H1 (cell line): ENCODE measurements at places on chromosomes 3 and 15. TPM values are rescaled to one million over a fixed set of nuclear protein-coding genes. Genes with fewer than 3 reads are reported as not detected.

EPHB3 gene
- total RNA-seq, result 0.80 and 0.91 TPM in 2 replicates

C2CD4A gene
- total RNA-seq, result not detected in 2 replicates

PP2D1 gene
- not detected in 2 replicates for total RNA-seq

IL17RB gene
- 6.9 and 7.0 TPM in 2 replicates for total RNA-seq

ADPGK gene
- total RNA-seq, result 35.7 and 38.2 TPM in 2 replicates

STOML1 gene
- total RNA-seq, result 2.6 and 3.8 TPM in 2 replicates

CHAC1 gene
- 28.7 and 34.3 TPM in 2 replicates for total RNA-seq

DNA sequence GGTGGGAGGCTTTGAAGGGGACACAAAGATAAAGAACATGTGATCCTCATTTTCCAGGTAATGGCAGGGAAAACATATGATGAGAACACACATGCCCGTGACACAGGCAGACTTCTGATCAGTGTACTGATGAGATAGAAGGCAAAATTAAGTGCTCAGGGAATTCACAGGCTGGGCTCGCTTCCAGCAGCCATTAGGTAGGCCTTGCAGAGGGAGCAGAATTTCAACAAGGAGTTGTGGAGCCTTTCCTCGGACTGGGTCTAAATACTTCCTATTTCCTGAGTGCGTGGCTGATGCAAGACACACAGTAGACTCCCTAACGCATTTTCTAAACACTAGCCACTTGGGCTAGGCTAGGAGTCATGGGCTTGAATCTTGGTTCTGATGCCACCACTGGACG is 74.0 kb upstream of the ETV5 start:
- no peaks in the 10 kb centered on the region for H3K4me1 ChIP-seq
- no peak for DNase-seq
- no peak overlapping the region for H3K4me3 ChIP-seq
- no peaks in the 10 kb centered on the region for H3K27me3 ChIP-seq

DNA sequence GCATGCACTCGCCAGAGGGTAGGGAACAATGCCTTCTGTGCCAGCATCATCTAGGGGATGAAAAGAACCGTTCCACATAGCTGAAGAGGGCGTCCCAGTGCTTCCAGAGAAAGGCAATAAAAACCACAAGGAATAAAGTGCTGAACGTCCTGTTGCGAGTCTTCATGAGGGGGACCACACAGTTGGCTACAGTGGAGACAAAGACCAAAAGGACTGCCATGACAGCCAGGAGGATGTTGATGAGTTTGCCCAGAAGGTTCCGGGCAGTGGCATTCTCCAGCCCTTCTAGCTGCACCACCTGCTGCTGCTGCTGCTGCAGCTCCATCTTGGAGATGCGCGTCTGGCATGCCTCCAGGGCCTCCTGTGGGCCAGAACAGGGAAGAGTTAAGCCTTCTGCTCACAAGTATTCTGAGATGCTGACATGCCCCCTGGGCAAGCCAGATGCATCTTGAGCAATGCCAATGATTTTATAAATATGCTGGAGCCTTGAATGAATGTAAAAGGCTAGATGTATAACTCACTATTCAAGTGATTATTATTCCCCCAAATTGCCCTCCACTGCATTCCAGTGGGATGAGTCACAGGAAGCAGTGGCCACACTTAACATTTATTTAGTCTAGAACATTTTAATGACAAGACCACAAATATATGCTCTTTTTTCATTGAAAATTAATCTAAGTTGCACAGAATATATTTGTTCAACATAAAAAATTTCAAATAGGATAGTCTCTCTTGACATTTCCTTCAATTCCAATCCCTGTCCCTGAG is 45.1 kb upstream of the PLXND1 start:
- no peaks in the 10 kb centered on the region for H3K36me3 ChIP-seq
- H3K4me1 ChIP-seq, result peaks cover 4% of the 10 kb centered on the region; the same call in 1 of the 2 replicates
- DNase-seq, result no peak
- no peak overlapping the region for H3K4me3 ChIP-seq
- no peaks in the 10 kb centered on the region for H3K27me3 ChIP-seq

DNA sequence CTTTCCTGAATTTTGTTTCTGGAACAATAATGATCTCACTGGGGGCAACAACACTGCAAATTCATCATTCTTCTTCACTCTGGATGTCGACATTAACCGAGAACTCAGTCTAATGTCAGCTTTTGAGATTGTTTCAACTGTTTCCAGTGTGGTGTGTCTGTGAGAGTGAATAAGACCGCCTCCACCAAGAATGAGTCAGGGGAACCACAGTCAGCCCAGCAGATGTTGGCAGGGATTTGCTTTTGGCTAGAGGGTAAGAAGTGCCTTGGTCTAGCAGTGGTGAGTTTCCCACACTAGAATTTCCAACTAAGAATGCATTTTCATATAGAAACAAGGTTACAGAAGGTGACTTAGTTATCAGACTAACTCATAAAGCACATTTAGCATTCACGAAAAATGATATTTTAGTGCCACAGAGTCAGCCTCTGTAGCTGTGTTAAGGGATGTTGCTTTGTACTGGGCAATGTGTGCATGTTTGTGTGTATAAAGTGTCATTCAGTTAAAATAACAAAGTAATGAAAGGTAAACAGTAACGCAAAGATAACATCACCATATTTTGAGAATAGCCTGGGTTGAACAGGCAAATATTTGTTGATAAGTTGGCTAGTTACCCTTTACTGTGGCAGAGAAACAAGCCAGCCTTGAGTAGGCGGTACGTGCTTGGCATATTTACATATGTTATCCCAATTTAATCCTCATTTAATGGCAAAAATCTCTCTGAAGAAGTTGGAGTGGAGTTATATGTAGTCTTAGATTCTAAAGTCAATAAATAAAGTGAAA is 33.8 kb downstream of the DRD3 start:
- DNase-seq, result no peak
- no peaks in the 10 kb centered on the region for H3K36me3 ChIP-seq
- H3K27ac ChIP-seq, result no peak overlapping the region
- H3K4me1 ChIP-seq, result 0 out of 2 replicates have a peak, but pooled peaks cover 3% of the 10 kb centered on the region
- H3K4me3 ChIP-seq, result no peak overlapping the region
- H3K27me3 ChIP-seq, result no peaks in the 10 kb centered on the region

- H3K36me3 ChIP-seq, result no peaks in the 10 kb centered on the region
- DNase-seq, result no peak
- H3K27ac ChIP-seq, result 0 out of 2 replicates have a peak overlapping the region, but pooled peaks have one; percentile 56
- H3K4me1 ChIP-seq, result peaks cover 14% of the 10 kb centered on the region
- H3K4me3 ChIP-seq, result peak overlapping the region; percentile 53
- H3K27me3 ChIP-seq, result no peaks in the 10 kb centered on the region
Observed at GRCh38 chr3:69014022-69014580, 617 bp upstream of the EOGT start.

- H3K4me3 ChIP-seq, result no peak overlapping the region
- H3K36me3 ChIP-seq, result no peaks in the 10 kb centered on the region
- no peak overlapping the region for H3K27ac ChIP-seq
- H3K27me3 ChIP-seq, result no peaks in the 10 kb centered on the region
- DNase-seq, result no peak
- peaks cover 12% of the 10 kb centered on the region for H3K4me1 ChIP-seq
Observed at GRCh38 chr3:66606868-66607267, 106.0 kb upstream of the LRIG1 start.

DNA sequence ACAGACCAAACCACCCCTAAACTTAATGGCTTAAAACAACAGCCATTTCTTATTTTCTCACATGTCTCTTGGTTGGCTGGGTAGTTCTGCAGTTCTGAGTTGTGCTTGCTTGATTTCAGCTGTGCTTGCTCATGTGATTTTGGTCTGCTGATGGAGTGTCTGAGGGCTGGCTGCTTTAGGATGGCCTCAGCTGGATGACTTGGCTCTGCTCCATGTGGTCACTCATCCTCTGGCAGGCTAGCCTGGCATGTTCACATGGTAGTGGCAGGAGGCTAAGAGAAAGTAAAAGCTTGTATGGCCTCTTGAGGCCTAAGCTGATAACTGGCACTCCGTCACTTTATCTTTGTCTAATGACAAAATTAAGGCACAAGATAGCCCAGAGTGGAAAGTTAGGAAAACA is 4.1 kb downstream of the SV2B start:
- H3K4me3 ChIP-seq, result no peak overlapping the region
- peaks cover 34% of the 10 kb centered on the region for H3K27me3 ChIP-seq
- H3K4me1 ChIP-seq, result no peaks in the 10 kb centered on the region
- DNase-seq, result no peak

GRCh38 chr3:186234152-186234551 is 125.3 kb upstream of the ETV5 start:
- no peaks in the 10 kb centered on the region for H3K36me3 ChIP-seq
- no peak overlapping the region for H3K4me3 ChIP-seq
- DNase-seq, result no peak
- H3K4me1 ChIP-seq, result no peaks in the 10 kb centered on the region

- no peak overlapping the region for H3K27ac ChIP-seq
- no peaks in the 10 kb centered on the region for H3K36me3 ChIP-seq
- DNase-seq, result no peak
- no peak overlapping the region for H3K4me3 ChIP-seq
- H3K4me1 ChIP-seq, result peaks cover 5% of the 10 kb centered on the region
Observed at GRCh38 chr3:56131974-56132590, 336.2 kb downstream of the ERC2 start.

- H3K27ac ChIP-seq, result no peak overlapping the region
- no peak overlapping the region for H3K4me3 ChIP-seq
- no peaks in the 10 kb centered on the region for H3K36me3 ChIP-seq
- no peaks in the 10 kb centered on the region for H3K27me3 ChIP-seq
- H3K4me1 ChIP-seq, result no peaks in the 10 kb centered on the region
- DNase-seq, result no peak
Observed at GRCh38 chr15:69194025-69194827, 33.8 kb downstream of the GLCE start.

- DNase-seq, result no peak
- no peaks in the 10 kb centered on the region for H3K4me1 ChIP-seq
- H3K4me3 ChIP-seq, result no peak overlapping the region
- no peaks in the 10 kb centered on the region for H3K27me3 ChIP-seq
- no peaks in the 10 kb centered on the region for H3K36me3 ChIP-seq
- no peak overlapping the region for H3K27ac ChIP-seq
Observed at GRCh38 chr3:10952525-10952924, 40.0 kb upstream of the SLC6A1 start.

DNA sequence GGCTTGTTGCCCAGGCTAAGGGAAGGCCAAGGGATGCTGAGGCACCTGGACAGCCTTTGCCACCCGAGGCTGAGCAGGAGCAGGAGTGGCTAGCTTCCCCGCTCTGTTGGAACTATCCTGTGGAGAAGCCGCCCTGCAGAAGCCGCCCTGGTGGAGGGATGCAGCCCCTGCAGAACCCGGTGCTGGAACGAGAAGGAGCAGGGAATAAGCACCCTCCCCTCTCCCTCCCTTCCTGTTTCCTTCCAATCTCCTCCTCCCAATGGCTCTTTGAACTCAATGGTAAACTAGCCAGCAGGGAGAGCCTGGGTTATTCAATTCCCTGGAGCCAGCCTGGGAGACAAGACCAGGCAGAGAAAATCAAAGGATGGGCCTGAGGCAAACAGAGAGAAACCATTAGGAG is 11.8 kb upstream of the HRG start:
- no peaks in the 10 kb centered on the region for H3K27me3 ChIP-seq
- peak; percentile 54 for DNase-seq
- 0 out of 2 replicates have a peak overlapping the region, but pooled peaks have one; percentile 7 for H3K27ac ChIP-seq
- no peaks in the 10 kb centered on the region; the same call in 1 of the 2 replicates for H3K4me1 ChIP-seq
- H3K36me3 ChIP-seq, result no peaks in the 10 kb centered on the region
